ENCODE measurements at places on chromosomes 4 and X.
A peak's percentile ranks its signal among the peaks of the same experiment; 100 is the strongest.

DNA sequence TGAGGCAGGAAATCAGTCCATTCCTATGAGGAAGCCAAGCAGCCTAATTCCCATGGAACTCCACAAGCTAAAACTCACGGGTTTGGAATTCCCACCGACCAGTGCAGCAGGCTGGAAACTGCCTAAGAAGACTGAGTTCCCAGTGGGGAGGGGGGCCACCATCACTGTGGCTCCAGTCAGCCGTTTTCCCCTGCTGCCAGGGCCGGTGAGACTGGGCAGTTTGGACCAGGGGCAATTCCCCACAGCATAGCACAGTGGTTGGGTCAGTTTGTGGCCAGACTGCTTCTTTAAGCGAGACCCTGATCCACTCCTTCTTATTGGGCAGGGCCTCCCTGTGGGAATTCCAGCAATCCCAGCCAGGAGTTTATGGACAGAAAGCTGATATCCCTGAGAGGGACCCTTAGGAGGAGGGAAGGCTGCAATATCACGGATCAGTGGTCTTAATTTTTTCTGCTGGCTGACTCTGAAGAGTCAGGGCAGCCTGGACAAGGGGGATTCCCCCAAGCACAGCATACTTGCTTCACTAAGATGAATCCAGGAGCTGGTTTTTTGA, 20.7 kb downstream of the PAGE5 start:
- DNase-seq, result no peak

GRCh38 chr4:42610941-42611340, 46.0 kb downstream of the ATP8A1 start:
- DNase-seq, result no peak

DNA sequence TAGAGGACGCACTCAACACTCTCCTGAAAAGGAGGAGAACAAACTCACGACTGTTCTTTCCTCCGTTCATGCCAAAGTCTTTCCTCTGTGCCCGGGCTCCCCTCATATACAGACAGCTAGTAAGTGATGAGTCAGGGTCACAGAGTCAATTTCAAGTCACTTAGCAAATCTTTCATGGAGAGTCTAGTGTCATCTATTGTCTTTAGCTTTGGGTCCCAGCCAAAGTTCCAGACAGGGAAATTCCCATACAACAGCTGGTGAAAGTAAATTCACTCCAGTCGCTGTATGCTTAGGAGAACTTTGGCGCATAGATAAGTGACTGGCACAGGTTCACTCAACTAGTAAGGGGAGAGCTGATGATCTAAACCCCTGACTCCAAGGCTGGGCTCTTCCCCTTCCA, 226.5 kb downstream of the MID1 start:
- no peak for DNase-seq

GRCh38 chr4:26400132-26400531, 79.3 kb downstream of the RBPJ start:
- no peak for DNase-seq

DNA sequence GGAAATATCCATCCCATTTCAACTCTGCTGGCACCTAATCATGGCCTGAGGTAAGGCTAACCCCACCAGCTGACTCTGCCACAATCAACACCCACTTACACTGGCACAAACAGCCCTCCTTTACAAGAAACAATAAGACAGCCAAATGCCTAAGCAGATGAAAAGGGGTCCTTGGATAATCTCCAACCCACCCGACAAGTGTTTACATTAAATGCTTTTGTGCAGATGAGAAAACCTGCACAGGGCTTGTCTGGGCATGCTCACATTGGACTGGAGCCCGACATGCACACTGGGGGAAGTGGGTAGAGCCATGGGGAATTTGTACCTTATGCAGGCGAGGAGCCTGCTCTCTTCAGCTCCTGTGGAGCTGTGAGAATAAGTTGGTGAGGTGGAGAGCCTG, 138.9 kb upstream of the ITM2A start:
- DNase-seq, result no peak

- DNase-seq, result peak; percentile 57
Observed at GRCh38 chrX:65690057-65690855, 22.8 kb downstream of the MSN start.

GRCh38 chr4:130053723-130054122, 957.8 kb downstream of the C4orf33 start:
- no peak for DNase-seq

Data from CD14-positive monocyte (primary cell).